Activated T-cell treated with anti-CD3 and anti-CD28 coated beads, Interleukin-2, amount 50 U/mL, for 72 hours (primary cell): ENCODE measurements at places on chromosomes 7 and 10. TPM values are rescaled to one million over a fixed set of nuclear protein-coding genes. Genes with fewer than 3 reads are reported as not detected.

Gene CALY
- total RNA-seq: not detected

Gene WIPF3
- not detected for total RNA-seq

Gene METTL27
- total RNA-seq: not detected

Gene SUGCT
- total RNA-seq: 1.5 TPM

Gene PRSS37
- total RNA-seq: not detected

Gene CALHM2
- total RNA-seq: 11.6 TPM

Gene DNA2
- total RNA-seq: 33.4 TPM

Gene RAB19
- 13.7 TPM for total RNA-seq

Gene MKX
- total RNA-seq: 2.2 TPM

Gene SEPHS1
- 48.8 TPM for total RNA-seq

Gene MMD2
- total RNA-seq: not detected

Gene SLC13A1
- total RNA-seq: not detected

Gene MMRN2
- 0.05 TPM for total RNA-seq

DNA sequence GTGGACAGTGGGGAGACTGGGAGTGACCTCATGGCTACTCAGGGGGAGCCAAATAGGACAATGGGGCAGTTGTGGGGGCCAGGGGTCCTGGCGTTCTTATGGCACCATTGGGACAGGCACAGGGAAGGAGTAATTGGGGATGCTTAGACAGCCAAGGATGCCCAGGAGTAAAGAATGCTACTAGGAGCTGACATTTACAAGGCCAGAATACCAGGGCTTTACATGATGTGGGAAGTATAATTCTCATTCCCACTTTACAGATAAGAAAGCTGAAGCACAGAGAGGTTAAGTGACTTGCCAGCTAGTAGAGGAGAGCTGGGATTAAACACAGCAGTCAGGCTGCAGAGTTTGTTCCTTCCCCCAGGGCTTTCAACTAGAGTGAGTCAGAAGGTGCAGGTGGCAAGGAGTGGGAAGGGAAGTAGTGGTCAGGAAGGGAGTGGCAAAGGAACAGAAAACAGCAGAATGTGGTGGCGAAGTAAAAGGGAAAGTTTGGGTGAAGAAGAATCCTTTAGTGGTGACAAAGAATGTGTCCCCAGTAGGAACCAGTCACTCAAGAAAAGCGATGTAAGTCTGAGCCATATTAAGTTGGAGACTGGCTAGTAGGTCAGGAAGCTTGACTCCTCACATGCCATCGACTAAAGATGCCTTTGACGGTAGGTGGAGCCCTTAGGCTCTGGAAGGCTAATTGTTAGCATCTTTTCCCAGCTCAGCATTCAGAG, 32.8 kb downstream of the CPVL start:
- DNase-seq: no peak

DNA sequence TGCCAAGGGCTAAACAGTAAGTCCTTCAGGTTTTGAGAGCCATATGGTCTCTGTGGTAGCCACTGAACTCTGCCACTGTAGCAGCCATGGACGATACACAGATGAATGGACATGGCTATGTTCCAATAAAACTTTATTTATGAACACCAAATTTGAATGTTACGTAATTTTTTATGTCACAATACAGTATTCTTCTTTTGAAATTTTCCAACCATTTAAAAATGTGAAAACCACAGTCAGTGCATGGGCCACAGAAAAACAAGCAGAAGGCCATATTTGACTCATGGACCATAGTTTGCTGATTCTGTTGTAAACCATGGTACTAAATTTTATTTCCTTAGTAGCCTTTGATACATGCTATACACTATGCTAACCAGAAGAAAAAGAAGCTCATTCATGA, 361.8 kb downstream of the MAGI2 start:
- no peak for DNase-seq

GRCh38 chr10:100345570-100346330, 1.3 kb upstream of the SCD start:
- no peak for DNase-seq

DNA sequence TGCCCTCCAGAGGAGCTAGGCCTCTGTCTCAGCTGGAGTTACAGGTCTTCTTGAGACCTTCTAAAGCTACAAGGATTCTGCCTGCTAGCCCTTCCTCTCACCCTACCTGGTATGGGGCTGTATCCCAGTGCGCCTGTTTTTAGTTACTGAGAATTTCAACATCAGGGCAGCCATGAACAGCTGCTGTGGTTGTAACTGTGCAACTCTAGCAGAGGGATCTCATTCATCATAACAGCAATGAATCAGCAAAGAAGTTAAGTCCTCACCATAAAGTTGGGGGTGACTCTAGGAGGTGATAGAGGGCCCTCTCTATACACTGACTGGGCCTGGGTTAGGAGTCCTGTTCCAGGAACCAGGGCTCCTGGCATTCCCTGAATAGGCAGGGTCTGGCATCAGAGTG, 14.0 kb upstream of the CDH23 start:
- DNase-seq: no peak

- no peak for DNase-seq
These were observed 277.5 kb downstream of the PTPRN2 start for GRCh38 chr7:158309868-158310763.

GRCh38 chr10:96642530-96642929, 55.7 kb upstream of the TM9SF3 start:
- no peak for DNase-seq

- DNase-seq: no peak
These were observed 42.0 kb downstream of the GPRIN2 start for GRCh38 chr10:46514431-46514861.

- DNase-seq: no peak
These were observed 272.3 kb upstream of the PLPP4 start for GRCh38 chr10:120184547-120185337.

DNA sequence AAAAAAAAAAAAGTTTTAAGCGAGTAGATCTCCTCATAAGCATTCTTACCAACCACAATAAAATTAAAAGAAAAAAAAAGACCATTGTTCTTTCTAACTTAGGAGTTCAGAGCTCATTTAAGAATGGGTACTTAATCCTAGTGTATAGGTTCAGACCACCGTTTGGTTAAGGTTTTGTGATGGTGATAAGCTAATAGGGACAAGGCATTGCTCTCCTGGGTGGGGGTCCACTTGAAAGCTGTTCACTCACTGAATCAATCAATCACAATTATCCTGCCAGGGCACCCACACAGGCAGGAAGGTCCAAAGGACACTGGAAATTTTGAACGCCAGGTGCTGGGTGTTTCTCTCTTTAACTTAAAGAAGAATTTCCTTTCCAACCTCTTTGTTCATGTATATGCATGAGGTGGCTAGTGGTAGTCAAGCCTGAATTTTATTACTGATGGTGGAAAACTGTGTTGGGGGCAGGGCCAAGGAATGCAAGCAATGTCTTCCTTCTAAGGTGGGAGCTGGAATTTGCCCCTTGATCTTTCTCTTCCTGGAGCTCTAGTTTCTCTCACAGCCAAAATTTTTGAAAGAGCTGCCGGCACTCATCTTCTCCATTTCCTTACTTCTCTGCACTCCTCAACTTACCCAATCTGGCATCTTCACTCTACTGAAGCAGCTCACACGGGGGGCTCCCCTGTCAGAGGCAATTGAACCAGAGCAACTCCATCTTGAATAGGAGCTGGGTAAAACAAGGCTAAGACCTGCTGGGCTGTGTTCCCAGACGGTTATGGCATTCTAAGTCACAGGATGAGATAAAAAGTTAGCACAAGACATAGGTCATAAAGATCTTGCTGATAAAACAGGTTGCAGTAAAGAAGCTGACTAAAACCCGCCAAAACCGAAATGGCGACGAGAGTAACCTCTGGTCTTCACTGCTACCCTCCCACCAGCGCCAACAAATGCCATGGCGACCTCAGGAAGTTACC, 7.5 kb upstream of the FAM131B start:
- DNase-seq: no peak

DNA sequence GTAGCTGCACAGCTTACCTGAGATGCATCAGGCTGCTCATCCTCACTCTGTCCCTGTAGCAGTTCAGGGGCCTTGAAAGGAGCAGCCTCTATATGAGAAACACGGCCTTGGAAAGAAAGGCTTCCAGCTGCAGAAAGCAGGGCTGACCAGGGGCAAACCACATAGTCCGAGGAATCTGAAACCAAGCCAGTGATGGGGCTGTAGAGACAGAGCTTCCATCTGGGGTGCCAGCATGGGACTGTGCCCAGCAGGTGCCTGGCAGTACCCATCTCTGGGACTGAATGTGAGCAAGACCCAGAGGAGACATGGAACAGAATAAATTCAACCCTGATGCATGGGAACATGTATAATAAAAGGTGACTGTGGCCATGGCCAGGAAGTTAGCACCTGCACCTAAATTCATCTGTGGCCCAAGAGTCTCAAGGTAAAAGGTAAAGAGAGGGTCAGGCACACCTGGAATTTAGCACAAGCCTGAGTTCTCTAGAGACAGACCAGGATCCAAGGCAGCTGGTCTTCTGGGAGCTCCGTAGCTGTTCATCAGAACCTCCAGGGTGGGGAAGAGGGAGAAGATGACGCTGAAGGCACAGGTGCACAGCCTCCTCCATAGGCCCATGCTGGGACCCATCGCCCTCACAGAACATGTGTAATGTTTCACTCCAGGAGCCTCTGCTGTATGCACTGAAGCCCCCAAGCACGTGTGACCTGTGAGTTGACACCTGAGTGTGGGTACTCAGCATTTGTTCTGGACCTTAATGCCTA, 25.3 kb downstream of the FRMPD2 start:
- DNase-seq: no peak

- no peak for DNase-seq
These were observed 48.4 kb downstream of the FRMD4A start for GRCh38 chr10:14282276-14282675.

GRCh38 chr10:58976254-58976653, 200.2 kb upstream of the PHYHIPL start:
- no peak for DNase-seq

- DNase-seq: no peak
These were observed 1052.3 kb upstream of the CELF2 start for GRCh38 chr10:9965341-9965740.

- no peak for DNase-seq
These were observed 13.3 kb downstream of the ZNF804B start for GRCh38 chr7:88772776-88773175.

GRCh38 chr10:76185471-76186301, 754.3 kb downstream of the LRMDA start:
- no peak for DNase-seq

DNA sequence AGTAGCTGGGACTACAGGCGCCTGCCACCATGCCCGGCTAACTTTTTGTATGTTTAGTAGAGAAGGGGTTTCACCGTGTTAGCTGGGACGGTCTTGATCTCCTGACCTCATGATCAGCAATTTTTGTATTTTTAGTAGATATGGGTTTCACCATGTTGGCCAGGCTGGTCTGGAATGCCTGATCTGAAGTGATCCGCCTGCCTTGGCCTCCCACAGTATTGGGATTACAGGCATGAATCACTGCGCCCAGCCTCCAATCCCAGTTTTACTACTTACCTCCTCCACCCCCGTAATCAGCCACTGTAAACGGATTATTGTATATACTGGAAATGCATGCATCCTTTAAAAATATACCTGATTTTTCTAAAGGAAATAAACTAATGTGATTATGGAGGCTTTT, 35.1 kb upstream of the MTPN start:
- no peak for DNase-seq
